ENCODE measurements at places on chromosomes 5 and 9.

DNA sequence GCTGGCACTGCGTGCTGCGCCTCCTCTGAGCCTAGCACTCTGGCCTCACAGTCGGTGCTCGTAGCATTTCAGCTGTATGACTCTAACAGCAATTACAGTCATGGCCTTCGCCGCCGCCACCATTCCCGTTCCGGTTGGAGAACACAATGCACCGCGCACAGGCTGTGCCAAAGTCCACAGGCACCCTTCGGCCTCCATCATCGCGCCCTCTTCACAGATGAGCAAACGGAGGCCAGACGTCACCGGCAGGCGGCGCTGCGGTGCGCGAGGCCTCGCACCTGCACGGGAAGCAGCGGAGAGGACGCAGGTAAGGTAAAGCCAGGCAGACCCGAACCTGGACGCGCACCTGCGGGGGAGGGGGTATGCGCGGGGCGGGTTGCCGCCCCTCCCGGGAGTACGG, 128.9 kb downstream of the BARX1 start:
- DNase-seq, result peak; percentile 8

GRCh38 chr9:123508048-123508447, 152.1 kb downstream of the CRB2 start:
- DNase-seq, result no peak

GRCh38 chr5:132266031-132266835, 8.7 kb downstream of the PDLIM4 start:
- no peak for DNase-seq

GRCh38 chr9:87581513-87581912, 83.8 kb downstream of the DAPK1 start:
- peak; percentile 20 for DNase-seq

DNA sequence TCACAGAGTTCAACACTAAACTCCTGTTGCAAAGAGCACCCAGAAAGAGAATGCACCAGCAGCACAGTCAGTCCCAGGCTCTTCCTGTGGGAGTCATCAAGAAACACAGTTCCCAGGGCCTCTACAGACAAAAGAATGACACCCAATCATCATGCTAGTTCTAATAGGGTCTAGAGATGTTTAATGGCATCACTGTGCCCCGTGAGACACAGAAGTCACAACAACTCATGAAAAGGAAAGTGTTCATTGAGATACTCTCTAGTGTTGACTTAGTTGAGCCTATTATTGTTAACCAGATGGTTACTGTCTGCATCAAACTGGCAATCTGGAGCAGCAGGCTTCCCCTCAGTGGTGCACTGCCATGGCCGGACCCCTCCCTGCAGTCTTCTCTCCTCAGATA, 1.6 kb downstream of the KLHL3 start:
- no peak for DNase-seq

DNA sequence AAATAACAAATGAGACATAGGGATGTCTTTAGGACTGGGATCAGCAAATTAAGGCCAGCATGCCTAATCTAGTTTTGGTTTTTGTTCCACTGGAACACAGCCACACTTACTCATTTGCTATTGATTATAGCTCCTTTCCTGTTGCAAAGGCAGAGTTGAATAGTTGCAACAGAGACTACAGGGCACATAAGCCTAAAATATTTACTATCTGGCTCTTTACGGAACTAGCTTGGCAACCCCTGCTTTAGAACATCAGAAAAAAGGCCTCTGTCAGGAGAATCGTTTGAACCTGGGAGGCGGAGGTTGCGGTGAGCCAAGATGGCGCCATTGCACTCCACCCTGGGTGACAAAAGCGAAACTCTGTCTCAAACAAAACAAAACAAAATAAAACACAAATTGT, 384.8 kb downstream of the ELAVL2 start:
- no peak for DNase-seq

DNA sequence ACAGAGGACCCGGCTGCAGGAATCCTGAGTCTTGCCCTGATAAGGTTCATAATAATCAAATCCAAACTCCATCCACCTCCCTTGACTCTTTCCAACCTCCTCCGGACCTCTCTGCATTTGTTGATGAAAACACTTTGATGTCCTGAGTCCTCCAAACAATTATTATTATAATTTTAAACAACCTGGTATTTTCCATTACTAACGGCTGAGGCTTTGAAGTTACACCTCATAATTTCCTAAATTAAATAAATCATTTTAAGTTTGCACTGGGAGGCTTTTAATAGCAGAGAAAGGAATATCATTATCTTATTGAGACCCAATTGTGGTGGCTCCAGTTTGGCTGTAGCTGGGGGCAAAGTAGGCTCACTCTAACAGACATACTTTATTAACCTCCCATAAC, 9.5 kb downstream of the MSX2 start:
- no peak for DNase-seq

DNA sequence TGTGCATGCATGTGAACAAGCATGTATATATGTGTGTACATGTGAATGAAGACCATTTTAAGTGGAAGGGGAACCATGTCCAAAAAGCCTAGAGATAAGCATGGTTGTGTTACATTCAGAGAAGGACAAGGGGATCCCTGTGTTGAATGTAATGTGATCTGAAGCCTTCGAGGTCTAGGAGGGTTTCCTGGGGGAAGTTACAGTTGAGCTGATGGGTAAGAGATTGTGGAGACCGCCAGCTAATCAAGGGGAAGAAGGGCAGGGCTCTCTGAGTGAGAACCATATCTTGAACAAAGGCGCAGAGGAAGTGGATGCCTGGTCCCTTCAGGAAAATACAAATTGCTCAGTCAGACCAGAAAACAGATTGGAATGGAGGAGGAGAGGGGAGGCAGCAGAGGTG, 45.5 kb upstream of the TNFSF15 start:
- DNase-seq, result no peak

- no peak for DNase-seq
These were observed 668.7 kb upstream of the FTMT start for GRCh38 chr5:121182788-121183490.

DNA sequence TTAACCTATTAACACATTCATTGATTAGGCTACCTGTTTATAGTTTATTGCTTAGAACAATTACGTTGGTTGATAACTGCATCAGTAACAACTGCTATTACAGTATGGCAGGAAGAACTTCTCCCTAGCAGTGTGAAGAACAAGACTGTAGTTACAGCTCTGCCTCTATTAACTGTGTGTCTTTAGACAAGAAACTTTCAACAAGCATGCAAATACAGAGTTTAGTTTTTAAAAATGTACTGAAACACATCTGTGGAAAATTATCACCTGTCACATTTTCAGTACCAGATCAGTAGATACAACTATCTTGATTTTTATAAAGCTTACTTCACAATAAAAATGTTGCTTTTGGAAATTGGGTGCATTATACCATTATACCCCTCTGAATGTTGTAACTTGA, 22.2 kb downstream of the ELL2 start:
- no peak for DNase-seq

DNA sequence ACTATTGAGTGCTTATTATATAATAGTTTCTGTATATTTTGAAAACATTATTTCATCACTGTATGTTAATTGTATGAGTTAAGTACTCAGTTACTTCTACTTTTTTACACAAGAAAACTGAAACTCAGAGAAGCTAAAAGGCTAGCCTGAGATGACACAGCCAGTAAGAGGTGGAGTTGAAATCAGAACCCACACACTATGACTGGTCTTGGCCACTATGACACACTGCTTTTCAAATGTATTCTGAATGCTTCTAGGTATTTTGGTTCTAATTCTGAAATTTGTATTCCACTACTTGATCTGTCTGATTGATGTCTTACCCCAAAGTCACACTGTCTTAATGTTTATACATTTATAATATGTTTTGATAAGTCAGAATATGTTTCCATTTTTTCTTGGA, 181.8 kb downstream of the ZDHHC21 start:
- no peak for DNase-seq

DNA sequence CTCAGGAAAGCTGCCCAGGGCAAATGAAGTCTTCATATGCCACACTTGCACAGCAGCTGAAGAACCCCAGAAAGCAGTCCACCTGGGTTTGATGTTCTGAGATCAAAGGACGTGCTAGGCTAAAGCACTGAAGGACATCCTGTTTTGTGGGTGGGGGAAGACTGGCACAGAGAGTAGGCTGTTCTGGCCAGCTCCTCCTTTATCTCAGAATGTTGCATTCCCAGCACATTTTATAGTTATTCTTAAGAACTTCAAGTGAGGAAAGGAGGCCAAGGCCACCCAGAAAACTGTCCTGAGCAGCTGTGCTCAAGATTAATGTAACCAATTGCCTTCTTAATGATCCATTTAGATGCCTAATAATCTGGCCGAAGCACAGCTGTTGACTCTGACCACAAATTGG, 10.9 kb downstream of the SHOC1 start:
- DNase-seq, result no peak

- no peak for DNase-seq
These were observed 724.9 kb upstream of the EDIL3 start for GRCh38 chr5:85109616-85110015.

DNA sequence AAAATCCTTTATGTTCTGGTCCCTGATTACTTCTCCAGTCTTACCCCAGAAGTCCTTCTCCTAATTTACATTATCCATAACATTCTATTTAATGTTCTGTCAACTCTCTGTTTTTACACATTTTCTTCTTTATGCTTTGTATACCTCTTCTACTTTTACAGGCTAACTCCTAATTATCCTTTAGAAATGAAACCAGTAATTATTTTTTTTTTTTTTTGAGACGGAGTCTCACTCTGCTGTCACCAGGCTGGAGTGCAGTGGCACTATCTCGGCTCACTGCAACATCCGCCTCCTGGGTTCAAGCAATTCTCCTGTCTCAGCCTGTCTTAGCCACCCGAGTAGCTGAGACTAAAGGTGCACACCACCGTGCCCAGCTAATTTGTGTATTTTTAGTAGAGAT, 9.0 kb downstream of the CENPK start:
- no peak for DNase-seq

DNA sequence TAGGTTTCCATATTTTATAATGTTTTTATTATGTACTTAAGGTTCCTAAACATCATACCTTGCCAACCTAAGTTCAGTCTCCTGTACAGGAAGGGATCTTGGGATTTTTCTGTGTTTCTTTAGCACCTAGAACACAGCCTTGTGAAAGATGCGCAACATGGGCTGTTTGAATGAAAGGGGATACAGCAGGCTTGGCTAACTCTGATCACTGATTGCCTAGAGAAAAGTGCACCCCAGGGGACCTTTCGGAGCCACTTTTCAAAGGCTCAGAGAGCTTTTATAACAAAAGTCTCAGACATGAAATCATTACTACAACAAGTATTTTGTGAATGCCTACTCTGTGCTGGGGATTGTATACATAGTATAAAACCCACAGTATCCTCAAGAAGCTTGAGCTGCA, 261.6 kb downstream of the BNC2 start:
- DNase-seq, result no peak

DNA sequence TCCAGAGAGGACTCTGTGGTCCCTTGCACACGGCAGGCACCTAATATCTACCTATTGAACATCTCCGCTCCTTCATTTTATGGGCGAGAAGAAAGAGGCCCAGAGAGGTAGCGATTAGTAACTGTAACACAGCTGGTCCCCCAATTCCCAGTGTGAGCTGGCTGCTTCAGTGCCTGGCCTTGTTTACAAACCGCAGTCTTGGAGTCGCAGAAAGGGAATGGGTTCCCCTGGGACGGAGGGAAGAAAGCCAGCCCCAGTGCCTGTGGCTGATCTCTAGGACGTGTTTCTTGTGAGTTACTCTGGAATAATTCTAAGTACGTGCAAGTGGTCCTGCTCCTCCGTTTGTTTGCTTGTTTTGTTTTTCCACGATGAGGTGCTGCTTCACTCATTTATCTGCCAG, 52.0 kb downstream of the CFAP77 start:
- DNase-seq, result no peak

- DNase-seq, result no peak
These were observed 7.5 kb upstream of the CCDC180 start for GRCh38 chr9:97299809-97300414.

DNA sequence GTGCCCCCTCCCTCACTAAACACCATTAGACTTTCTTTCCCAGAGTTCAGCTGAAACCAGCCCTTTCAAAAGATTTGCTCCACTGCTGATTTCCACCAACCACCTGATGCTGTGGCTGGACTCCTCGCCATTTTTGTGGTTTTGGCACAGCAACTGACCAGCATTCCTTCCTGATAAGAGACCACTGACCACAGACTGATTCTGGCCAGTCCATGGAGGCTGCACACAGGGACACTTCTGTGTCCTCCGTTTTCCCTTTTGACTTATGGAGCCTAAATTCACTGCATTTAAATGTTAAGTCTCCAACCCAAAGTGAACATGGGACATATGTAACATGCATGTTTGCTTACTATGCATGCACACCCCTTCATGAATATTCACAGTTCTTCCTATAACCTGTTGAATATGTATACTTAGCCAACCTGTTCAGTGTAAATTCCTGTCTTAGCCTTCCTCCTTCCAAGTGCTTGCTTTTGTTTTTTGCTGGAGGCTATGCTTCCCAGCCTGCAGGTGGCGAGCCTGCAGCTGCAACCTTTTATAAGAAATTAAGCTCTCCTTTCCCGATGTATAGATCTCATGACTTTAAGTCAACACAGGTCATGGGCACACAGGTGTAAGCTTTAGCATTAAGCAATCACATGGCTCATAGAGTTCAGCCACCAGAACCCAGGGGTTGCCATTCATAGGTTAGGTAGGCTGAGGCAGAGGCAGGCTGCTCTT, 78.7 kb downstream of the ACTL7B start:
- DNase-seq, result no peak

GRCh38 chr9:114090798-114091197, 8.3 kb downstream of the KIF12 start:
- no peak for DNase-seq

DNA sequence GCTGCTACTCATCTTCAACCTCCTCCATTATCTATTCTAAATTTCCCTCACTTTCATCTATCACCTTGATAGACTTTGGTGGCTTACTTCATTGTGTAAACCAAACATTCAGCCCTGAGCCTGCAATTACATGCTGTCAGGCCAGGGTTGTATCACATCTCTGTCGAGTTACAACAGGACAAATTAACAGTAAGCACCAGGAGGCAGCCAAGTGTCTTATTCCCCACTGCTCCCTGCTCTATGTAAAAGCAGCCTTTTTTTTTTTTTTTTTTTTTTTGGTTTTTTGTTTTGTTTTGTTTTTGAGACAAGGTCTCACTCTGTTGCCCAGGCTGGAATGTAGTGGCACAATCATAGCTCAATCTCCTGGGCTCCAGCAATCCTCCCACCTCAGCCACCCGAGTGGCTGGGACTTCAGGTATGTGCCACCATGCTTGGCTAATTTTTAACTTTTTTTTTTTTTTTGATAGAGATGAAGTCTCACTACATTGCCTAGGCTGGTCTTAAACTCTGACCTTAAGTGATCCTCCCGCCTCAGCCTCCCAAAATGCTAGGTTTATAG, 15.2 kb upstream of the ZCCHC9 start:
- DNase-seq, result no peak

DNA sequence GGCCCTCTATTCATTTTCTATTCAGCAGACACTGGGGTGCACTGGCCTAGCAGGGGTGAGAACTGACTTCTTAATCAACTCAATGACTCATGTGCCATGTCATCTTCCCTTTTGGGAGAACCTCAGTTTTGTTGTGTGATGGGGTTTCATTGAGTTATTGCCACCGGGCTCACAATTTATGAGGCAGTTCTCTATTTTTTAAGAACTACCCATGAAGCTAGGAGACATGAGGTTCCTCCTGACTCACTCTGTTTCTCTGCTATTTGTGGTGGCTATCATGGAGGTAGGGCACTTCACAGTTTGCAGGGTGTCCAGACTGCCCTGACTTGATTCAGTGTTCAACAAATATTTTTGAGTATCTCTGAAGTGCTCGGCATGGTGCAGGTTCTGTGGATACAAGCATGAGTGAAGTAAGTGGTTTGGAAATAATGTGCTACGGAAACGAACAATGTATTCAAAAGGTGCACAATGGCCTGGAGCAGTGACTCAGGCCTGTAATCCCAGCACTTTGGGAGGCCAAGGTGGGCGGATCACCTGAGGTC, 39.3 kb downstream of the SPARC start:
- no peak for DNase-seq

- peak; percentile 32 for DNase-seq
These were observed 1.1 kb downstream of the FKBP15 start for GRCh38 chr9:113219969-113220368.
